ENCODE measurements at places on chromosomes 11 and 22.

- DNase-seq: peak; percentile 57
These were observed 1.8 kb upstream of the FLI1 start for GRCh38 chr11:128691802-128692752.

DNA sequence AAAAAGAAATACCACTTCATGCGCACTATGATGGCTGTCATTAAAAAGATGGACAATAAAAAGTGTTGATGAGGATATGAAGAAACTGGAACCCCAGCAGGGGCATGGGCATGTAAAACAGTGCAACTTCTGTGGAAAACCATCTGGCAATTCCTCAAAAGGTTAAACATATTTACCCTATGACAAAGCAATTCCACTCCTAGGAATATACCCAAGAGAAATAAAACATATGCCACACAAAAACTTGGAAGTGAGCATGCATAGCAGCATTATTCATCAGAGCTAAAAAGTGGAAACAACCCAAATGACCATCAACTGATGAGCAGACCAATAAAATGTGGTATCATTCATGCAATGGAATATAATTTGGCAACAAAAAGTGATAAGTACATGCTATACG is 50.1 kb downstream of the LRRC32 start:
- no peak for DNase-seq

DNA sequence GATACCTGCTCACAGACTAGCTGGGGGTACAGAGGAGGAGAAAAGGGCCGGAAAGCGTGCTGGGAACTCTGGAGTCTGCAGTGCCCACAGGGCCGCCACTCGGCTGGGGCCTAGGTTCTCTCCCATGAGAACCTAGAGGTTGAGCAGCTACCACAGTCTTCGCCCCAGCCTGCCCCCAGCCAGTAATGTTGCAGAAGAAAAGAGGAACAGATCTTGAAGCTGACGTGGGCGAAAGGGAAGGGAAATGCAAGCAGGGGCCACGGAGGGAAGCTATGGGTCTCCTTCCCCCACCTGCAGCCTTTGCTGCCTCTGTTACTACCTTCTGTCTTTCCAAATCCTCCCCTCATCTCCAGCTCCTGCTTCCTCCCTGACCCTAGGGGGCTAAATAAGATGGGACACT is 28.8 kb upstream of the P2RY2 start:
- DNase-seq: peak; percentile 92

GRCh38 chr11:83070731-83071566 is 748 bp downstream of the RAB30 start:
- DNase-seq: peak; percentile 32

DNA sequence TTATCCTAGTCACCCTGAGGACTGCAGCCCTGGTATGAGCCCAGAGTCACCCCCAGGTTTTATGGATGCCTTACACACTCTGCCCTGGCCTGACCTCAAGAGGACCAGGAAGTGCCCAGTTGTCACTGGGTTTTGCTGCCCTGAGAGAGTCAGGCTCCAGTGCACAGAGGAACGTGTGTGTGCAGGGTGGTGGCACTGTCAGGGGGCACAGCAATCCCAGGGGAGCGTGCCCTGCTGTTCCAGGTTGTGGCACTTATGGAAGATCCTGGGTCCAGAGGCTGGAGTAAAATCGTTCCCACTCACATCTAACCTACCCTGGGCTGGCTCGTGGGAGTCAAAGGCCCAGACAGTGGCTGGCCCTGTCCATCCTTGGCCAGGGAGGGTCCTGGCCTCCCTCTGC is 7.6 kb downstream of the APOBEC3A start:
- no peak for DNase-seq

DNA sequence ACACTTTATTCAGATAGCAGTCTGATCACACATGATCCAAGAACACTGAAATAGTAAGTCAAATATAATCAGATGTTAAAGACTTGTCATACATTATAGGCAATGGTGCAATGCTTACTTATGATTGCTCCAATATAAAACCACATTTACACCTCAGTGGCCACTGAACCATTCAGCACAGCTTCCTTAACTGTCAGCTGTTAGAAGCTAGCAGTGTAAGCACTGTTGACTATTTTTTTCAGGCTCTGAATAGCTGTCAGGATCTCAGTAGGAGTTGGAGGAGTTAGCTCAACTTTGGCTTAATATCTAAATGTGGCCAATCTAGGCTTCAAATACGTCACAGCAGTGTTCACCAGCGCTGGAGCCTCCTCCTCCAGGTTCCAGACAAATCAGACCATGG is 36.6 kb downstream of the METTL15 start:
- DNase-seq: no peak

GRCh38 chr11:89612096-89612495 is 98.0 kb upstream of the TRIM77 start:
- DNase-seq: no peak

GRCh38 chr11:64265176-64266160 is 14.1 kb downstream of the PLCB3 start:
- no peak for DNase-seq

DNA sequence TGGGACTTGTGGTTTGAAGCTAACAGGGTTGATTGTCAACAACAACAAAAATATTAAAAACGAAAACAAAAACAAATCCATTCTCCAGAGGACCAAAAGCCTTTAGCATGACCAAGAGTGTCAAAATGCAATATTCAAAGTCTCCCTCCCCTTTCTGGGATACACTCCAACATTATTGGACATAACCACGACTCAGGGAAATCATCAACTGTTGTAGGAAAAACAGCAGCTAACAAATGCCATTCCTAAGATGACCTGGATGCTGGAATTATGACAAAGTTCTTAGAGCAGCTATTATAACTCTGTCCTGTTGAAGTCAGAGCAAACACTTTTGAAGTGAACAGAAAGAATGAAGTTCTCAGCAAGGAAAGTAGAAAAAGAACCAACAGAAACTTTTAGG is 143.0 kb downstream of the TMEM135 start:
- no peak for DNase-seq

GRCh38 chr11:116086426-116086825 is 582.2 kb upstream of the CADM1 start:
- DNase-seq: no peak

- no peak for DNase-seq
These were observed 30.5 kb upstream of the TTC28 start for GRCh38 chr22:28710107-28710506.

- DNase-seq: no peak
These were observed 66.0 kb upstream of the KIRREL3 start for GRCh38 chr11:127066401-127067090.

DNA sequence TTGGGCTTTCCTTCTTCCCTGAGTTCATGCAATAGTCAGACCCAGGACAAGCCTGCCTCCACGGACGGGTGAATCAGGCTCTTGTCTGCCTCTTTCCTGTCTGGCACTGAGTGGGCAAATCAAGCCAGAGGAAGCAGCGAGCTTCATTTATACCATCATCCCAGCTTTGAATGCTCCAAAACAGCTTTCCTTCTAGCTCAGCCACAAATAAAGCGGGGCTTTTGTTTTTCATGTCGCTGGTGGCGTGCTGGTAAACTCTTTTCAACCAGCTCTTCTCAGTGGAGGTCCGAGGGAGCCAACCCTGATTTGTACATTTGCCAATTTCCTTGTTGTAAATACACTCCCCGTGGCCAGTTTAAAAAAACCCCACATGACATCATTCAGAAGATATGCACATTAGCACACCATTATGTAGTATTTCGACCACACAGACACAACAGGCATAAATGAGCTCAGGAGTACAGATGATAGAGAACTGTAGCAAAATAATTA is 8.6 kb downstream of the C11orf91 start:
- DNase-seq: no peak

- DNase-seq: peak; percentile 54
These were observed 4.0 kb downstream of the JRKL start for GRCh38 chr11:96393753-96394348.

GRCh38 chr11:76857781-76858410 is 2.8 kb upstream of the ACER3 start:
- DNase-seq: peak; percentile 71

DNA sequence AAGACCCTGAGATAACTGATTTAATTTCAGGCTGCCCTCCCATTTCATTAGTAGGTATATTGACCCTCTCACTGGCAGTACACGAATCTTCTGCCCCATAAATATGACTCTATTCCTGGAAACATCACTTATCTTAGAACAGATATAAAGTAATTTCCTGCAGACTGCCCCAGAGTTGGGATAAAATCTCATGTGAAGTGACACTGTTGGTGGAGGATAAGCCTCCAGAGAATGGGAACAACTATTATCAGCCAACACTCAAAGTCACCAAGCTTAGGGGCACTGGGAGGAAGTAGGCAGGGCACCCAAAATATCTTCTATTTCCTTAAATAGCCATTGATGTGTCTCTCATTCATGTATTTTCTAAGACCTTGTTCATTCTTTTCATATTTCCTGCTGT is 8.2 kb downstream of the OR51B5 start:
- DNase-seq: no peak

DNA sequence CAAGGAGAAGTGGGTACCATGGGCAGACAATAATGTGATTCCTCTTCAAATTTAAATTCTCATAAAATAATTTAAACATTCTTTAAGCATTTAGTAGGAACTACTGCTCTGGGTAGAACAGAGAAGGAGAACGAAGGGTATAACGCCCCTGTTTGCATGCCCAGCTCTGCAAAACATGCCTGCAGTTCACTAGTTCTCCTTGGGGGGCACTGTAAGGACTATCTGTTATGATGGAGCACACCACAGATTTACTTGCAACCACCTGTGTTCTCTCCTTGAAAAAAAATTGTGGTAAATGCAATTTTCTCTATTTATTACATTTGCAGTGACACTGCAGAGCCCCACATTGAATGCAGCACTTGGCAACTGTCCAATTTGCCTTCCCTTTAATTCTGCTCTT is 100.3 kb downstream of the GUCY1A2 start:
- DNase-seq: no peak

DNA sequence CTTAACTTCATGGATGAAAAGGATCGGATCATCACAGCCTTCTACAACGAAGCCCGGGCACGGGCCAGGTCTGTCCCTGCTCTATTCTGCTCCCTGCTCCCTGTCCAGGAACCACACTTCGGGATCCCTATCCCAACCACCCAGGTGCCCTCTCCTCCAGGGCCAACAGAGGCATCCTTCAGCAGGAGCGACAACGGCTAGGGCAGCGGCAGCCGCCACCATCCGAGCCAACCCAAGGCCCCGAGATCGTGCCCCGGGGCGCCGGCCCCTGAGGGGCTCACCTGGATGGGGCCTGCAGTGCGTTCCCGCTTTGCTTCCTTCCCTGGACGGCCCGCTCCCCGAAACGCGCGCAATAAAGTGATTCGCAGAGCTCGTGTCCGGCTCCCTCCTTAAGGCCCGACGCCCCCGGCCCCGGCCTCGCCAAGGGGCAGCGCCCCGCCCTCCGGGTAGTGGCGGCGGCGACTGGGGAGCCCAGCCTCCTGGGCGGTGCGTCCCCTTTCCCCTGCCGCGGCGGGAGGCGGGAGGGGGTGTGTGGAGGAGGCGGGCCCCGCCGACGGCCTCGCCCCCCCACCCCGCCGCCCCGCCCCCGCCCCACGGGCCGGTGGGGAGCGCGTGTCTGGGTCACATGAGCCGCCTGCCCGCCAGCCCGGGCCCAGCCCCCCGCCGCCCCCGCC is at the start of gene VEGFB:
TSS of gene VEGFB (plus strand) at position 672 of the 674 bp plus-strand sequence. CDS start 250 bp downstream, outside the sequence.
- DNase-seq: no peak

GRCh38 chr11:45936511-45937054 is 14.1 kb downstream of the LARGE2 start:
- no peak for DNase-seq

- DNase-seq: no peak
These were observed 31.5 kb downstream of the PTPRJ start for GRCh38 chr11:48011798-48012391.

GRCh38 chr11:128643661-128644317 is 50.1 kb upstream of the FLI1 start:
- DNase-seq: no peak

DNA sequence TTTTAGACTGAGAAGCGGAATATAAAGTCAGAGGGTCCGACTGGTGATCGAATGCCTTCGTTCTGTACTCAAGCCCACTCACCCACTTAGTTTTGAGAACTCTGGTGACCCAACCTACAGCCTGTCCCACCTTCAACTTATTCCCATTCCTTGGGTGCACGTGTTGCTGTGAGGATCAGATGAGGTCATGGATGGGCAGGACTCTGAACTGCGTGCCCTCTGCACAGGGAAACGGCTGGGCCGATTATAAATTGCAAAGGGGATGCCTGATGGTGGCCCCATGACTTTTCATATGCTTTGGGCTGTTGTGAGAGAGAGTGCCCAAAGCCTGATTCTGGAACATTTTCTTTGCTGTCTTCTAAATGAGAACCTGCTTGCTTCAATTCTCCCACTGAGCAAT is 16.0 kb upstream of the EHF start:
- DNase-seq: no peak
